HFF-Myc (cell line): ENCODE measurements at places on chromosomes 12 and 14.

- peak; percentile 73 for DNase-seq
Observed at GRCh38 chr12:48189331-48190125, 6.1 kb downstream of the CCDC184 start.

DNA sequence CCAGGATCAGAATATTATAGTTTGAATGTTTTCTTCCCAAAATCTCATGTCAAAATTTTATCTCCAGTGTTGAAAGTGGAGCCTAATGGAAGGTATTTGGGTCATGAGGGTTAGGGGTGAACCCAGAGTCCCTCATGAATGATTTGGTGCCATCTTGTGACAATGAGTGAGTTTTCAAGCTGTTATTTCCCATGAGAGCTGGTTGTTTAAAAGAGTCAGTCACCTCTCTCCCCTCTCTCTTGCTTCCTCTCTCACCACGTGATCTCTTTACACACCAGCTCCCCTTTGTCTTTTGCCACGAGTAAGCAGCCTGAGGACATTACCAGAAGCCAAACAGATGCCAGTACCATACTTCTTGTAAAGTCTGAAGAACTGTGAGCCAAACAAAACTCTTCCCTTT, 561.6 kb downstream of the RERGL start:
- no peak for DNase-seq

DNA sequence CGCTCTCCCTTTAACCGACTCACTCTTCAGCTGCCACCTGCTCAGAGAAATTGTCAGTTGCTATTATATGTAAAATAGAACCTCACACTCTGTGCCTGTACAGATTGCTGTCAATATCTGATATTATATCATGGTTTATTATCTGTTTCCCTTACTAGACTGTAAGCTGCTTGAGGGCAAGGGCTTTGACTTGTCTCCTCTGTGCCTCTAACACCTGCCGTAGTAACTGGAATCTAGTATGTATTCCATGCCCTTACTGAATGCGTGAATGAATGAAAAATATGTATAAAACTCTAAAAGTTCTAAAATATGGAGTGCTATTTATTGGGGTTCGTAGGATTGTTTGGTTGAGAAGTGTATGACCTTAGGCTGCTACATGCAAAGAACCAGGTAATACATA, 1.7 kb upstream of the CD69 start:
- no peak for DNase-seq

GRCh38 chr14:79630288-79630960, 580.9 kb downstream of the DIO2 start:
- DNase-seq = no peak

DNA sequence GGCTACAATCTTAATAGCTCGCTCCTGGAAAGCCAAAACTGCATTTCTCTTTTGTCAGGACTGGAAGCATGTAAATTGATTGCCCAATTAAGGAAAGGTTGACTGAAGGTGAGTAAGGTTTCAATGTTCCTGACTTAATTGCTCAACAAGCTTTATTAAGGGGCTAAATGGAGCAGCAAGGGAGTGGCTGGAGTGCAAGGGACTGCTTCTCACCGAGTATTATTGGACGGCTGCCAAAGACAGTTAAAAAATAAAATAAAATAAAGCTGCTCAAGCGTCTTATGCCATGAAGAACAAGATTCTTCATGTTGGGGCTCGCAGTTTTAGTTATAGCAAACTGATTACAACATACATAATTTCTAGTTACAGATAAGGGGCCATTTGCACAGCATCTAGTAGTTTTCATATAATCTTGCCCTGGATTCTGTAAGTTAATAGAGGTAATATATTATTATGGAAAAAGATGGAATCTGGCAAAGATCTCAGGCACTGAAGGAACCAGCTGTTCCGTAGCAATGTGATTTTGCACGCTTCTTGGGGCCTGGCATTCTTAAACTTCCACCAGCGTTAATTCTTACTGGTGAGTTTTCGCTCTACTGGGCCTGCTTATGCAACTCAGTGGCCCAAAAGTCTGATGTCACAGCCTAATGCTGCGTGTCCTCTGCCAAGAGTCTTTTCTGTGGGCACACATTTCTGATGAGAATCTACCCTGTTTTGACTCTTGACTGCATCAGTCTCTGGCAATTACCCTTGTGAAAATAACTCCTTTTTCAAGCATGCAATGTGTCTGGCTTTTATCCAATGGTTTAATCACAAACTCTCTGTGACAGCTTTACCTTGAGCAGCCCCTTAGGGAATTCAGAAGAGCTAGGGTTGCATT, 108.5 kb downstream of the SLC38A1 start:
- no peak for DNase-seq

GRCh38 chr14:105012171-105012985, 8.5 kb downstream of the CDCA4 start:
- DNase-seq = no peak

DNA sequence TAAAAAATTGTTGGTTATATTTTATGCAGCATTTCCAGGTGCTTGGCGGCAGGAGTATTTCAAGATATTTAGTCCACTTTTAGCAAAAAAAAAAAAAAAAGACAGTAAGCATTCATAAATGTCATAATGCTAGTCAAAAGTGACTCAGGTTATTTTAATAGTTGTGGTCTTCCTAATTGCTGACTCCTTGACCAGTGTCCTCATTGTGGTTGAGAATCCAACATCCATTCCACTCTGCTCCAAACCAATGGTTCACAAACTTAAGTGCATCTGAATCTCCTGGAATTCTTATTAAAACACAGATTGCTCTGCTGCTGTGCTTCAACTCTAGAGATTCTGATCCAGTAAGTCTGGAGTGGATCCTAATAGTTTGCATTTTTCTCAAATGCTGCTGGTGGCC, 71.4 kb downstream of the AKAP6 start:
- no peak for DNase-seq

DNA sequence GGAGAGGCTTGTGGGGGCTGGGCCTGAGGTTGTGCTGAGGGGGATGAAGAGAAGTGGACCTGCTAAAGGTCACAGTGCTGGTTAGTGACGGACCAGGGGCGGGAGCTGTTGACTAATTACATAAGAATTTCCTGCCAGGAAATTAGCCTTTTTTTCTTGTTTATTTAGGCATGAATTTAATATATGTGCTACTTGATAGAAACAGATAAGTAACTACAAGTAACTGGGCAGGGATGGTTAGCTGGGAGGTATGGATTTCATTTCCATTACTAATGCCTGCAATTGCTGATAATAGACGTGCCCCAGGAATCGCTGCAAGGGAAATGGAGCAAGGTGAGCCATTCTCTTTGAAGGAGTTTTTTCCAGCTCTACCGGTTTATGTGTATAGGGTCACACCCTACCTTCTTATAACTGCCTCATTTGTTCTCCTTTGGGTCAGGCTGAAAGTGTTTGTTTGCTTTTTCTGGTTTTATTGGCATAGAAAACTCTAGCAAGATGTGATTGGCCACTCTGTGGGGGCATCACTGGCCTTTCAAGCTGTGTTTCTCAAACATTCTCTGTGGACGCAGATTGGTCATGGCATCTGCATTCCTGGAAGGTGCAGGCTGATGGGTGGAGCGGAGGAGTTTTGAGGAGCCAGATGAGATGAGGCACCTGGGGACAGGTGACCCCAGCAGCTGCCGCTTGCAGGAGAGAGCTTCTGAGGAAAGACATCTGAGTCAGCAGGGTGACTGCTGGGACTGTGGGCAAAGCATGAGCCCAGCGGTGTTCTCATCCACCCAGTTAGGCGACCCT, 19.0 kb upstream of the GPRC5A start:
- DNase-seq = no peak

GRCh38 chr14:47549886-47550285, 125.5 kb downstream of the MDGA2 start:
- DNase-seq = no peak

DNA sequence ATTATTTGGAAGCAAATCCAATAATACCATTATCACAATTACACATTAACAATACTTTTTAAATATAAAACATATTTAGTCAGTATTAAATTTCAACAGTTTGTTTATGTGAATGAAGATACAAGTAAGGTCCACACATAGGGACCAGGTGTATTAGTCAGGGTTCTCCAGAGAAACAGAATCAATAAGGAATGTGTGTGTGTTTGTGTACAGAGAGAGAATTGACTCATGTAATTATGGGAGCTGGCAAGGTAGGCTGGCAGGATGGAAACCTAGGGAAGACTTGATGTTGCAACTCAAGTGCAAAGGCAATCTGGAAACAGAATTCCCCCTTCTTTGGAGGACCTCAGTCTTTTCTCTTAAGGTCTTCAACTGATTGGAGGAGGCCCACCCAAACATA, 123.2 kb upstream of the OTX2 start:
- DNase-seq = no peak

- DNase-seq = no peak
Observed at GRCh38 chr14:48027115-48027514, 351.7 kb upstream of the MDGA2 start.

DNA sequence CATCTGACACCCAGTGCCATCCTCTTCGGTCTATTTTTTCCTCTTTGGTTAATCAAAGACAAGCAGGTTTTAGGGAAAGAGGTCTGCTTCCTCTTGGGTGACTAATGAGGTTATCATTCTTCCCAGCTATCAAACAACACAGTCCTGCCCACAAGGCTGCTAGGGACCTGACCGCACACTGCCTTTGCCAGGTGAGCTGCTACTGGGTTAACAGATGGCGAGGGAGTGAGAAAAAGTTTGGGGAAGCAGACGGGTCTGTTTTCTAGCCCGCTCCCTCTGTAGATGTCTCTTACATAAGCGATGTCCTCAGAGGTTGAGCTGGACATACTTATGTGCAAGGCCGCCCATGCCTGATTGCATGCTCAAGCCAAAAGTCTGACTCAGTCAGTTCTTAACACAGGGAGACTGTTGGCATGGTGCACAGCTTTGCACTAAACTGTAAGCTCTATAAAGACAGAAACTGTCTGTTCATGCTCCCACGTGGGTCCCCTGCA, 94.1 kb downstream of the SLC15A4 start:
- DNase-seq = no peak

- no peak for DNase-seq
Observed at GRCh38 chr14:106803379-106803778, 1277.0 kb downstream of the TMEM121 start.

- DNase-seq = no peak
Observed at GRCh38 chr14:79298373-79298772, 912.9 kb downstream of the DIO2 start.

DNA sequence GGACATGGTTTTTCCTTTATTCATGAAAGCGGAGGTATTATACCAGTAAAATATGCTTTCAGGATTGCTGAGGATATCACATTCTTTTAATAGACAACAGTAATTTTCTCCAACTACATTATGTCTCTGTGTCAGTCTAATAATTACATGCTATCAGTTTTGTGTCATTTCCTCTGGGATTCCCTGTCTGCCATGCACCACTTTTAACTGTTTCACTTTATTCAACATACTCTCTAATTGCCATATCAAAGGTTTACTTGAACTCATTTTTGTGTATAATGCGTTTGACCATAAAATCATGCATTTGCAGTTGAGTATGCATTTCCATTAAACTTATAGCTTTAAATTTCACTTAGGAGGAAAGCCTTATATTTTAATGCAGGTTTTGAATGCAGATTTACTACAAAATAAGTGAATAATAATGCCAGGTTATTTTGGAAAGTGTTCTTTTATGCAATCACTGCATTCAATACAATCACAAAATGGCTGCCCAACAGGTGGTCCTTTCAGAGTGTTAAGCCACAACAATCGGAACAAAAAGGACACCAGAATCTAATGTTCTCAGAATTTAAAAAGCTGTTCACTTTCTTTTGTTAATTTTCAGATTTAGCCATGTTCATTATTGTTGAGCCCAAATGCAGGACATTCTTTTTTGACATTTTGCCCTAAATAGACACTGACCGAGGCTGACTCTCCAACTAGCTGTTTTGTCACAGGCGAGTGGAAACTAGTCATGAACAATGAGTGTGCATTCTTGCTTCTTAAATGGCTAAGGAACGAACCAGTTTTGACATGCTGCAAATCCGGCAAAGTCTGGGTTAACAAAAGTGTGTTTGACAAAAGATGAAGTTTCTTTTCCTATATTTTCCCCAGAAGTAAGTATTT, 40.9 kb downstream of the MBIP start:
- no peak for DNase-seq

DNA sequence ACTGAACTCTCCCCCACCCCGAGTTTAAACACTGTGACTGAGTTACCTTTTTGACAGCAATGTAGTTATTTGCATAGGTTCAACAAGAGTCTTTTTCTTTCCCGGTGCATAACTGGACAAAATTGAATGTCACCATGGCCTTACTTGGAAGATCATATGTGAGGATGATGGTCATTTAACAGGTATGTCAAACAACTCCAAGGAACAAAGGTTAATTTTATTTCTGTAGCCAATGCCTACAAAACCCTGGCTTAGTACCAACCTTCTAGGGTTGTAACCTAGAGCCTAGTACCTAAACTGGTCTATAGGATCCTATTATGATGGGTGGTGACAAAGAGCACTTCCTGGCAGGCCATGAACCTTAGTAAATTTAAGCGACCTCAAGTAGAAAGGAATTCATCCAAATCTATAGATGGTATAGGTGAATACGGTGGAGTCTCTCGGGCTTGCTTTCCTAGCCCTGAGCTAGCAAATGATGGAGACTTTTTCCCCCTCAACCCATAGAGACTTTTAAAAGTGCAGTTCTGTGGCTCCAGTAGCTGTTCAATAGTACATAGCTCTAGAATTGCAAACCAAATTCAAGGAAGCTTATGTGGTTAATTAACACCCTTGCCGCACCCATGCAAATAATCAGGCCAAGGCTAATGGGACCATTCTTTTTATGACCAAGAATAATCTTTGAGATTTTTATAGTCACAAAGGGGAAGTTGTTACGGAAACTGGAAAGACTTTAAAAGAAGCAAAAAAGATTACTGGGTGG, 89.0 kb downstream of the SLC38A1 start:
- DNase-seq = no peak

- no peak for DNase-seq
Observed at GRCh38 chr12:57726884-57727757, 11.4 kb downstream of the AGAP2 start.

DNA sequence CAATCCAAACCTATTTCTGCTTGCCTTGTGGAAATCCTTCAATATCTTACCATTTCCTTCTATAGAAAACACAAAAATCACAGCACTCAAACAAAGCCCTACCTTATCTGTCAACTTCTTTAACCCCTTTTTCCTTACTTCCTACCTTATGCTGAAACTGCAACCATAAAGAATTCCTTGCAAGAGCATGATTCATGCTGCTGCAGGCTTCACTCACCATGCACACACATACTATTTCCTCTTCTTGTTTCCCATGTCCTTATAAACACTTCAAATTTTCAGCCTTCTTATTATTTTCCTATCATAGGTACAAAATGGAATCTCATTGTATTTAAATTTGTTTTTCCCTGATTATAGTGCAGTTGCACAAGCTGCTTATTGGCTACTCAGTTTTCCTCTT, 23.3 kb downstream of the LMNTD1 start:
- no peak for DNase-seq

GRCh38 chr12:7058163-7058845, 2.2 kb upstream of the C1S start:
- no peak for DNase-seq

- no peak for DNase-seq
Observed at GRCh38 chr12:105393587-105393986, 63.1 kb downstream of the C12orf75 start.

DNA sequence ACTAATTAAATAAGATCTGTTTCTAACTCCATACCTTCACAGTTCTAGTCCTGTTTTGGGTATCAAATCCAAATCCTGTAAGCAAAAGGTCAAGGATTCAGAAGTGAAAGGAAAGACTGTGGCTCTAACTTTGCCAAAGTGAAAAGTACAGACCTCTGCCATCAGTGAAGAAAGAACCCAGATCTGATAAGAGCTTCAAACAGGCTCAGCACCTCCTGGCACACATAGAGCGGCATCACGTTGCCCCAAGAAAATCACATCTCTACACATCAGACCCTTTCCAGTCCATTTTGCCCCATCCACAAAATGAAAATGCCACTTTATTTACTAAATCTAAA, 23.2 kb downstream of the CLIP1 start:
- no peak for DNase-seq
